ENCODE measurements at places on chromosomes 7 and 10. TPM values are rescaled to one million over a fixed set of nuclear protein-coding genes. Genes with fewer than 3 reads are reported as not detected.

MYO3A gene
- total RNA-seq: not detected

SLC26A5 gene
- total RNA-seq: not detected

AVPI1 gene
- total RNA-seq: 134 TPM

TMEM72 gene
- total RNA-seq: not detected

PIP gene
- total RNA-seq: 0.64 TPM

CHN2 gene
- 0.38 TPM for total RNA-seq

H2BK1 gene
- not detected for total RNA-seq

CPA1 gene
- not detected for total RNA-seq

ASB10 gene
- not detected for total RNA-seq

UROS gene
- total RNA-seq: 60.8 TPM

AKR1D1 gene
- total RNA-seq: not detected

GDF2 gene
- not detected for total RNA-seq

WNT16 gene
- 1.2 TPM for total RNA-seq

MACC1 gene
- not detected for total RNA-seq

ANXA8L1 gene
- total RNA-seq: 127 TPM

GIMAP2 gene
- 0.09 TPM for total RNA-seq

NFKB2 gene
- 44.8 TPM for total RNA-seq

ANLN gene
- 67.6 TPM for total RNA-seq

IFIT1B gene
- not detected for total RNA-seq

ZNF511 gene
- total RNA-seq: 74.7 TPM

HYAL4 gene
- total RNA-seq: not detected

EPO gene
- not detected for total RNA-seq

CALHM2 gene
- 4.2 TPM for total RNA-seq

RSPH10B gene
- 0.05 TPM for total RNA-seq

CFAP43 gene
- total RNA-seq: 0.25 TPM

PRDX3 gene
- 300 TPM for total RNA-seq

NRCAM gene
- total RNA-seq: 96.4 TPM

LEP gene
- total RNA-seq: not detected

FAM237B gene
- not detected for total RNA-seq

CALHM1 gene
- total RNA-seq: not detected

POM121 gene
- total RNA-seq: 39.8 TPM

SORCS3 gene
- total RNA-seq: not detected

MMP21 gene
- total RNA-seq: 0.05 TPM

ZPBP gene
- total RNA-seq: not detected

TAS2R41 gene
- total RNA-seq: not detected

ZNF862 gene
- 3.4 TPM for total RNA-seq

SAMD9 gene
- total RNA-seq: 3.3 TPM

TMEM209 gene
- total RNA-seq: 18.8 TPM

TBC1D12 gene
- total RNA-seq: 6.8 TPM

SPDYE17 gene
- total RNA-seq: not detected

Measured in A549 treated with Hydrocortisone at 1 μM for 4 hours (cell line).